ENCODE measurements at places on chromosomes 4 and X. TPM values are rescaled to one million over a fixed set of nuclear protein-coding genes. Genes with fewer than 3 reads are reported as not detected.

Gene MAGEA8
- not detected for total RNA-seq

GRCh38 chr4:136864604-136865185, 667.6 kb downstream of the PCDH18 start:
- no peak overlapping the region for H3K27ac ChIP-seq
- no peaks in the 10 kb centered on the region for H3K4me1 ChIP-seq

GRCh38 chr4:124931050-124931449, 218.5 kb upstream of the ANKRD50 start:
- no peak for DNase-seq
- no peak overlapping the region for H3K27ac ChIP-seq
- H3K27me3 ChIP-seq, result no peaks in the 10 kb centered on the region
- H3K4me3 ChIP-seq, result no peak overlapping the region

- H3K27me3 ChIP-seq, result no peaks in the 10 kb centered on the region
- no peak overlapping the region for H3K4me3 ChIP-seq
- H3K27ac ChIP-seq, result no peak overlapping the region
- H3K4me1 ChIP-seq, result no peaks in the 10 kb centered on the region
Measured at GRCh38 chrX:80388206-80388605, 32.0 kb upstream of the TENT5D start.
